ENCODE measurements at places on chromosomes 4 and X.

DNA sequence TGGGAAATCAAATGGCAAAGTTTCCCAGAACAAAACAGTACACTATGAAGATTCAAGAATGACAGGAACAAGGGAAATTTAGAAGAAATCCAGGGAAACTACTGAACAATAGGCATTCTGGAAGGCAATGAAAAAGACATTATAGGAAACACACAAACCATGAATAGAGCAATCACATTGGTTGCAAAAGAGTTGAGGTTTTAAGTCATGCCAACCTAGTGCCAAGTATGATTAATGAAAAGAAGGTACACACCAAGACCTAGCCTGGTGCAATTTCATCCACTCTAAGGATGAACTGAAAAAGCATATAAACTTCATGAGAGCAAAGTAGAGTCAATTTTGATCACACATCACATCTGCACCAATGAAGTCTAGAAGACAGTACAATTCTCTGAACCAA is 326.9 kb downstream of the PDHA2 start:
- no peak for DNase-seq

- DNase-seq, result no peak
Measured at GRCh38 chr4:88757776-88758175, 60.1 kb upstream of the NAP1L5 start.

DNA sequence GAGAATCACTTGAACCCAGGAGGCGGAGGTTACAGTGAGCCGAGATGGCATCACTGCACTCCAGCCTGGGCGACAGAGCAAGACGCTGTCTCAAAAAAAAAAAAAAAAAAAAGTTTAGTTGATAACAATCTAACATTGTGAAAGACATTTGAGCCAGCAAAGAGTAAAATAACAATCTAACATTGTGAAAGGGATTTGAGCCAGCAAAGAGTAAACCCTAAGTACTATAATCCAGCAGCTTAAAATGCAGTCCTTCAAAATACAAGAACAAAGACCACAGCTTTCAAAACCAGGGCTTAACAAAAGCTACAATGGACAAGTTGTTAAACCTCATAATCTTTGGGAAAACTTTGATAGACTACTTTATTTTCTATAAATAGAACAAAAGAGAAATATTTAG is 16.9 kb downstream of the MFAP3L start:
- DNase-seq, result no peak

GRCh38 chr4:105122350-105122749 is 24.3 kb upstream of the TET2 start:
- DNase-seq, result peak; percentile 65

DNA sequence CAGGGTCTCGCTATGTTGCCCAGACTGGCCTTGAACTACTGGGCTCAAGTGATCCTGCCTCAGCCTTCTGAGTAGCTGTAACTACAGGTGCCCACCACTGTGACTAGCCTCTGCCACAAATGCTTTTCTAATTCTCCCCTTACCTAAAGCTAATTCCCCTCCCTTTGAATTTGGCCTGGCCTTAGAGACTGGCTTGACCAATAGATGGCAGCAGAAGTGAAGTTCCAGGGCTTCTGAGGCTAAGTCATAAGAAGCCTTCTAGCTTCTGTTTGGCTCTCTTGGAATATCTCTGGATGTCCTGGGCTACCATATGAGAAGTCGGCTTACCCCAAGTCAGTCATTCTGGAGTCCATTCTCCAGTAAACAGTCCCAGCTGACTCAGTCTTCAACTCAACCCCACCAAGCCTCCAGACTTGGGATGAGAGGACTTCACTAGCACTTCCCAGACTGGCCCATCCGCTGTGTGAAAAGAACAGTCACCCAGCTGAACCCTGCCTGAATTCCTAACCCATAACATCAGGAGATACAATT is 61.0 kb downstream of the HPRT1 start:
- DNase-seq, result peak; percentile 69
